ENCODE measurements at places on chromosomes 7 and 10. TPM values are rescaled to one million over a fixed set of nuclear protein-coding genes. Genes with fewer than 3 reads are reported as not detected.

Gene TMEM178B
- 11.3 TPM for total RNA-seq

Gene AZGP1
- total RNA-seq: 0.24 TPM

Gene CHN2
- total RNA-seq: 3.3 TPM

Gene CH25H
- 1.0 TPM for total RNA-seq

Gene MMD2
- total RNA-seq: 0.11 TPM

Gene SSC4D
- 14.8 TPM for total RNA-seq

Gene CABCOCO1
- not detected for total RNA-seq

Gene BMPER
- total RNA-seq: 0.20 TPM

DNA sequence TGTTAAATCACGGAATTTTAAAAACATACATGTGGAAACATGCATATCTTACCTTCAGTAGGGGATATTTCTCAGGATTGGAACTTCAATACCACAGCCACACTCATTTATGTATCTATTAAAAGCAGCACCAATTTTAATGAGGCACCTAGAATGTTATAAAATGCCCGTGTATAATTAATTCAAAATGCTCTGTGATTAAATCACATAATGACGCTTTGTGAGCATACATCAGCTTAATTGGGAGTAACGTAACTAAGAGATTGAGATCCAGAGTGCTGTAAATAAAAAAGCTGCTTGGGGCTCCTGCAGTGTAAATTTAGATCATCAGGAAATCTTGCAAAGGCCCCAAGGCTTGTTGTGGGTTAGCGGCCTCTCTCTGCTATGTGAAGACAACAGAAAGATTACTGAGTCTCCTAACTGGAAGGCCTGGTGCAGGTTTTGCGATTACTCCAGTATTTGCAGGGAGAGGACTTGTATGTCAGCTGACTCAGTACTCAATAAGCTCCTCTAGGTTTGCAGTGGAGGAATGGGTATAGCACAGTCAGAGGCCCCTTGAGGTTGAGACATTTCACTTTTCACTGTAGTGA is 195.5 kb upstream of the PHYHIPL start:
- DNase-seq: no peak

- no peak for DNase-seq
These were observed 74.6 kb upstream of the KIF5B start for GRCh38 chr10:32130788-32131187.

DNA sequence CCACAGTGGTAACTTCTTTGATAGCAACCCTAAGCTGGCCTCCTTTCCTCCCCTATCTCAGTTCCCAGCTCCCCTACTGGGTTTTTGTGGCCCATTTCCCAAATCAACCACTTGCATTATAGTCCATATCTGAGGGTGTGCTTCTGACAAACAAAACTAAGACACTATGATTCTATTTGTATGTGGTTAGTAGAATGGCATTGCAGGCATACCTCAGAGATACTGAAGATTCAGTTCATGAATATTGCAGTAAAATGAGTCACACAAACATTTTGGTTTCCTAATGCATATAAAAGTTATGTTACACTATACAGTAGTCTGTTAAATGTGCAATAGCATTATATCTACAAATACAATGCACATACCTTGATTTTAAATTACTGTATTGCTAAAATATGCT is 15.4 kb upstream of the TMEM243 start:
- no peak for DNase-seq

- DNase-seq: no peak
These were observed 61.4 kb upstream of the ADRB1 start for GRCh38 chr10:113982296-113982695.

GRCh38 chr7:46207931-46208634 is 287.0 kb upstream of the IGFBP3 start:
- no peak for DNase-seq

- DNase-seq: no peak
These were observed 138.2 kb downstream of the ADAM12 start for GRCh38 chr10:126250045-126250444.

DNA sequence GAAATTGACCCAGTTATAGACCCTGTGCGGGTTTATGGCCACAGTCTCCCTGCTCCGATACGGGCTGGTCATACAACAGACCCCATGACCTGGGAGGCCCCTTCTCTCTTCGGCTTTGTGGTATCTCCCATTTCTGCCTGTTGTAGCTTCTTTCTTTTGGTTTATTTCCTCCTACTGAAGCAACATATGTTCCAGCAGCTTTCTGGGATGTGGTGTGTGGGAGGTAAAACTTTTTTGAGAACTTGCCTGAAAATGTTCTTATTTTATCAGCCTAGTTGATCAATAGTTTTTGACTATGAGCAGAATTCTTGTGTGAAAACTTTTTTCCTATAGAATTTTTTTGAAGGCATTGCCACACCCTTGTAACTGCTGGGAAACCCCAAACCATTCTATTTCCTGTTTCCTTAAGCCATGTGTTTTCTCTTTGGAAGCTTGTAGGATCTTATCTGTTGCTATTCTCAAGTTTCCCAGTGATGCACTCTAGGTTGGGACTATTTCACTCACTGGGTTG is 80.0 kb downstream of the DAGLB start:
- no peak for DNase-seq

DNA sequence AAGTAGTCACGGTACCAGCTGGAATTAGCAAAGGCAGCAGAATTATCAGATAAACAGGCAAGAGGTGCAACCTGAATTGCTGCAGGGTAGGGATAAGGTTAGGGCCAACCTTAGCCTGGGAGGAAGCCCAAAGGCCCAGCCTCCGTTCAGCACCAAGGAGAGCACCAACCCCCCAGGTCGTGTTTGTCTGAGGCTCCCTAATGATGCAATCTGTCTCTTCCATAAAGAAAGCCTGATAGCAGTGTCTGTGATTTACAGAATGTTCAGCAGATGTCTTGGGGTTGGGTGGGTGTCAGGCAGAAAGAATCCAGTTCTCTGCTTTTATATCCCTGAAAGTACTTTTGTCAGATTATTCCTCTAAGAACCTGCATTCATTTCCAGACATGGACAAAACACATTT is 328.4 kb upstream of the AOAH start:
- DNase-seq: peak; percentile 63

DNA sequence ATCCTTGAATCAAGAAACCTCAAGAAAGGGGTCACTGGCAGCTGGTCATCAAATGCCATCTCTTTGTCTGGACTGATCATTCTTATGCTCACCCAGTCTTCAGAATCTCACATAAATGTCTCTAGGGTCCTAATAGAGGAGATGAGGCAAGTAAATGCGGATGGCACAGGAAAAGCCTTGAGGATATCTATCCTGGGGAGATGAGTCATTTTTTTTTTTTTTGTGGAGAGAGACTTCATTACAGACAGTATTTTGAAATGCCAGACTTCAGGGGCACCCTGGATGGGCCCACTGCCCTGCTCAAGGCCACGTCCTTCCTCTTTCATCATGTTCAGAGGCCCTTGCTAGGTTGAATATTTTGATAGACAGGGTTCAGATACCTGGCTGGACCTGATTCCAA is 19.5 kb upstream of the PLPP4 start:
- DNase-seq: no peak

GRCh38 chr7:34939175-34939574 is 98.1 kb downstream of the DPY19L1 start:
- no peak for DNase-seq

- peak; percentile 52 for DNase-seq
These were observed 39.7 kb downstream of the DNAJB12 start for GRCh38 chr10:72315054-72315453.

- DNase-seq: no peak
These were observed 172.4 kb upstream of the ZMIZ1 start for GRCh38 chr10:78896159-78896928.
